ENCODE measurements at places on chromosomes 4 and X. TPM values are rescaled to one million over a fixed set of nuclear protein-coding genes. Genes with fewer than 3 reads are reported as not detected.

DNA sequence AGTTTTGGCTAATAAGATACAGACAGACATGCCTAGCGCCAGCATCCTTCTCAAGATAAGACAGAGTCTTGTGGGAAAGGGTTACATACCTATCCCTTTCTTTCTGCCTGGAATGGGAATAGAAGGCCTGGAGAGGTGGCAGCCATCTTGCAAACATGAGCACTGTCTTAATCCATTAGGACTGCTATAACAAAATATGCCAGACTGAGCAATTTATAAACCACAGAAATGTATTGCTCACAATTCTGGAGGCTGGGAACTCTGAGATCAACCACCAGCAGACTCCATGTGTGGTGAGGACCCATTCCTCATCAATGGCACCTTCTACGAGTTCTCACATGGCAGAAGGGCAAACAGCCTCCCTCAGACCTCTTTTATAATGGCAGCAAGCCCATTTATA lies 26.5 kb upstream of the NEIL3 start:
- H3K27ac ChIP-seq: no peak overlapping the region
- no peaks in the 10 kb centered on the region for H3K27me3 ChIP-seq
- no peak for DNase-seq
- no peaks in the 10 kb centered on the region for H3K36me3 ChIP-seq

GRCh38 chr4:143071351-143071750 lies 113.4 kb upstream of the USP38 start:
- no peak for DNase-seq
- H3K36me3 ChIP-seq: no peaks in the 10 kb centered on the region
- H3K27ac ChIP-seq: no peak overlapping the region

DNA sequence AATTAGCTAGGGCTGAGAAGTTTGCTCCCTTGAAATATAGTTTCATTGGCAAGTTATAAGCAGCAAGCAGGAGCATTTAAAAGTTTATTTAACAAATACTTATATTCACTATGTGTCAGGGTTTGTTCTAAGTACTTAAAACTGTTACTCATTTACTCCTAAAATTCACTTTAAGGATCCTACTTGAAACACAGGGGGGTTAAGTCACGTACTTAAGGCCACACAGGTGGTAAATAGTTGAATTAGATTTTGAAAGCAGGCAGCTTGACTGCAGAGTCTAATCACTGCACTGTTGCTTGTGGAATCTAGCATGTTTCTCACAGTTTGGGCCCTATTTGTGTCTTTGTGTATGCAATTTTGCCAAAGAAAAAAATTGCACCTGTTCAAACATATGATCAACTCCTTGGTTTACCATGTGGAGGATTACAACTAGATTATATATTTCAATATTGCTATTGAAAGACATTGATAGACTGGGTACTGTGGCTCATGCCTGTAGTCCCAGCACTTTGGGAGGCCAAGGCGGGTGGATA lies 7.6 kb downstream of the SGMS2 start:
- no peak overlapping the region for H3K4me3 ChIP-seq
- H3K27ac ChIP-seq: no peak overlapping the region
- H3K36me3 ChIP-seq: no peaks in the 10 kb centered on the region
- no peak for DNase-seq

DNA sequence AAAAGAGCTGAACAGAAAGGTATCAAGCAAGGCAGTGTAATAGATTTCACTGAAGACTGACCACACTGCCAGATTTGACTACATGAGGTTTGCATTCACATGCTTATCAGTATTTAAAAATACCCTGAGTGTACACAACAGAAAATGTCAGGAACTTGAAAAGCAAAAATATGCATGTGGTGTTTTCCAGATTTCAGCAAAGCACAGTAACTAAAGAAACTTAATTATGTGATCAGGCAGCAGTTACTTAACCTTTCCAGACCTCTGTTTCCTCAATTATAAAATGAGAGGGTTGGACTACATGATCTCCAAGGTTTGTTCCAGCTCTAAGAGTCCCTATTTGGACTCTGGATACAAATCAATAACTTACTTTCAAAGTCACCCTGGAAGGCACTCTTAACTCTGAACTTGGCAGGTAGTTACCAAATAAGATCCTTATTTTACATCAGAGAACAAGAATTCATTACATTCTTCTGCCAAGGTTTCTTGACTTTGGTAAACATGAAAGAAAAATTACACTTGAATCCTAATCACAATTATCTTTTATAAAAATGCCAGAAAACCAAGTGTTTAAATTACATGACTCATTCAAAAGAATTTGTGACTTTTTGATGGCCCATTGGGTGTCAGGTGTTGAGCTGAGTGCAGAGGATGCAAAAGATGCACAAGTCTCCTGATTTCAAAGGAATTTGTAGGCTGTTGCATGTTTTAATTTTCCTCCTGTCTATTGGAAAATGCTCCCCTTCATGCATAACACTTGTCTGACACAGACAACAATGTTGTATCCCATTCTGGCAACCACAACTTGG lies 241.6 kb downstream of the MGST2 start:
- no peak overlapping the region for H3K27ac ChIP-seq
- no peaks in the 10 kb centered on the region for H3K27me3 ChIP-seq
- H3K4me1 ChIP-seq: peaks cover 8% of the 10 kb centered on the region

GRCh38 chrX:116417968-116418367 lies 18.4 kb upstream of the SLC6A14 start:
- DNase-seq: no peak
- no peaks in the 10 kb centered on the region for H3K27me3 ChIP-seq
- H3K4me3 ChIP-seq: no peak overlapping the region
- H3K4me1 ChIP-seq: no peaks in the 10 kb centered on the region
- no peak overlapping the region for H3K27ac ChIP-seq
- no peaks in the 10 kb centered on the region for H3K36me3 ChIP-seq

DNA sequence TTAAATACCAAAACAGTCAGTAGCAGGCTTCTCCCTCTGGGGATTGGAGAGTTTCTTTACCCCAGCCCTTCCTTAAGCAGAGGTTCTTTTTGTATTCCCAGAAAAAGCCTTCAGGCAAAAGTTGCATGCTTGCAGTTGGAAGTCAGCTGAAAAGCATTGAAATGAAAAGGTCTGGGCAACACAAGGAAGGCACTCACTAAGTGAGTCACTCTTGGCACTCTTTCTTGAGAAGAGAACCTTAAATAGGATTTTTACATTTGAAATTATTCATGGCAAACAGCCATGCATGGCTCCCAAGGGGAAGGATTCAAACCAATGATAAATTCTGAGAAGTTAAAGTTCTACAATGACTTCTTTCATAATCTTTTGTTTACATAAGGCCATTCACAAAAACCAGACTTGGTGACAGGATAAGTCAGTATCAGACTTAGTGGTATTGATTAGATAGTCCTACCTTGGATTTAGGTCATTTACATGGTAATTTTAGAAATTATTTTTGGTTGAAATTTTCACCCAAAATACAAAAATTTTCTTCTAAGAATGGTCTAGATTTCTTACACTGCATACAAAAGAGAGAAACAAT lies 2068.9 kb downstream of the PCDH7 start:
- H3K27ac ChIP-seq: no peak overlapping the region
- H3K36me3 ChIP-seq: no peaks in the 10 kb centered on the region
- H3K4me1 ChIP-seq: no peaks in the 10 kb centered on the region

- H3K4me3 ChIP-seq: no peak overlapping the region
- no peaks in the 10 kb centered on the region for H3K4me1 ChIP-seq
These were observed 69.0 kb upstream of the IQCM start for GRCh38 chr4:149884529-149885181.

GRCh38 chr4:156901871-156902270 lies 69.7 kb downstream of the PDGFC start:
- no peaks in the 10 kb centered on the region for H3K36me3 ChIP-seq
- no peak for DNase-seq
- H3K4me3 ChIP-seq: no peak overlapping the region
- H3K27me3 ChIP-seq: no peaks in the 10 kb centered on the region
- no peak overlapping the region for H3K27ac ChIP-seq

Gene MID1
- total RNA-seq: 24.5 TPM

Gene TEC
- 7.7 TPM for total RNA-seq

Measured in upper lobe of right lung (tissue), 1 donor.